ENCODE measurements at places on chromosomes 16 and 17.

DNA sequence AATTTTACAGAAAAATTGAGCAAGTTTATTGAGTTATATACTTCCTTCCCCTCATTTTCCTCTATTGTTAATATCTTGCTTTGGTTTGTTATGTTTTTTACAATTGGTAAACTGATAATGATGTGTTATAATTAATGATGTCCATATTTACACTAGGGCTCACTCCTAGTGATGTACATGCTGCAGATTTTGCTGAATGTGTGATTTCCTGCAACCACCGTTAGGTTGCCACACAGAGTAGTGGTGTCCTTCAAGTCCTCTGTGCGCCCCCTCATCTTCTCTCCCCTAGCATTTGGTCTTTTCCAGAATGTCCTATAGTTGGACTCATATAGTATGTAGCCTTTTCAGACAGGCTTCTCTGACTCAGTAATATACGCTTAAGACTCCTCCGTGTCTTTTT is 167.5 kb downstream of the RPTOR start:
- no peak for DNase-seq

GRCh38 chr16:13702614-13703013 is 217.3 kb upstream of the ERCC4 start:
- no peak for DNase-seq

DNA sequence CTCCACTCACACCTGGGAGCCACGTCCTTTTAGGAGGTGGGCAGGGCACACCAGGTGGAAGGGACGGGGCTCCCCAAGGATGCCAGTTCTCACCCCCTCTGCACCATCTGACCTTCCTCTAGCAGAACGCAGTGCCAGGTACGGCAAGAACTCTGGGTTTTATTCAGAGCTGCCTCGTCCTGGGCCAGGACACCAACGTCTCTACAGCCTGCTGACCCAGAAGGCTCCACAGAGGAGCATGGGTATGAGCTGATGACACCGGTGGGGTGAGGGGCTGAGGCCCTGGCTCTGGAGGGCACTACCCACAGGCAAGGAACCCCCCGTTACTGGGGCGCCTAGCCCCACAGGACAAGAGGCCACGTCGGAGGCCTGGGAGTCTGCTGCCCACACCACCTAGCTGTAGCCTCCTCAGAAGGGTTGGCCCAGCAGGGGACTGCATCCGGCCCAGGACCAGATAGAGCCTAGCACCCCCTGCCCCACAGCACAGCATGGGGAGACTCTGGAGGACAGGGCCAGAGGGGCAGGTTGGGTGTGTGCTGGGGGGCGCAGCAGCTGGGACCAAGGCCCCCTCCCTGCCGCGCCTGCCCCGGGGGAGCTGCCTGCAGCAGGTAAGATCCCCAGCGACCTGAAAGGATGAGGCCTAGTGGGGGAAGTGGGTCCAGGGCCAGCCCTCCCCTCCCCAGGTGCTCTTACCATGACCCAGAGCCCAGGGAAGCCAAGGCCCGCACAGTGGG is 13.9 kb downstream of the BCAR1 start:
- DNase-seq = no peak

GRCh38 chr17:48209973-48210372 is 102.4 kb downstream of the SNX11 start:
- no peak for DNase-seq

GRCh38 chr16:69831212-69832123 is 69.3 kb downstream of the WWP2 start:
- DNase-seq = no peak

GRCh38 chr17:27451906-27452305 is 4.3 kb upstream of the KSR1 start:
- no peak for DNase-seq

GRCh38 chr17:8131844-8132441 is 8.0 kb upstream of the HES7 start:
- DNase-seq = no peak

GRCh38 chr16:169014-169413 is 3.2 kb downstream of the HBM start:
- DNase-seq = no peak

- DNase-seq = no peak
Observed at GRCh38 chr16:20865420-20866131, 34.6 kb downstream of the DCUN1D3 start.
